Activated CD4-positive, CD25-positive, alpha-beta regulatory T cell treated with anti-CD3 and anti-CD28 coated beads, Interleukin-2, amount 50 U/mL, for 16 hours (primary cell): ENCODE measurements at places on chromosomes 1 and 21.
A peak's percentile ranks its signal among the peaks of the same experiment; 100 is the strongest.

DNA sequence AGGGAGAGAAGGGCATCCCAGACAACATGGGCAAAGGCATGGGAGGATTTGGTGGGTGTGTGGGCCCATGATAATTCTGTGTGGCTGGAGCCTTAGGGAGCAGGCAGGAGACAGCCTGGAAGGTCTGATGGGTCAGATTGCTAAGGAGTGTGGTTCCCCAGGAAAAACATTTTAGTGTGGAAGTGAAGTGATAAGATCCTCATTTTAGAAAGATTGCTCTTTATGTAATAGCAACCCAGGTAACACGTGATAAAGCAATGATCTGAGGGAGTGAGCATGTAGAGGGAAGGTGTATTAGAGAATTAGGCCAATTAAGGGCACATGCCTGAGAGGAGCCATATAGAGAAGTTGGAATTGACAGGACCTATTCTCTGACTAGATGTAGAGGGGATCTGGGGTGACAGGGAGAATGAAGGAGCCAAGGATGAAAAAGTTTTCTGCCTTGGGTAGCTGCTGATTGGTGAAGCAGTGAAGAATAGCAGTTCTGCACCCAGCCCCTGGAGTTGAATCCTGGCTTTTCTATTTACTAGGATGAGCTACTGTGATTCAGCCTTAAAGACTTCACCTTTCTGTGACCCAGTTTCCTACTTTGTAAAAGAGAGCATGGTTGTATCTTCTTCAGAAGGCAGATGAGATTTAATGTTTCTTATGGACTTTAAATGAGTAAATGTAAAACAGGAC, 18.7 kb upstream of the SLAMF6 start:
- no peak for DNase-seq

GRCh38 chr1:30277911-30278310, 445.5 kb downstream of the MATN1 start:
- no peak for DNase-seq

DNA sequence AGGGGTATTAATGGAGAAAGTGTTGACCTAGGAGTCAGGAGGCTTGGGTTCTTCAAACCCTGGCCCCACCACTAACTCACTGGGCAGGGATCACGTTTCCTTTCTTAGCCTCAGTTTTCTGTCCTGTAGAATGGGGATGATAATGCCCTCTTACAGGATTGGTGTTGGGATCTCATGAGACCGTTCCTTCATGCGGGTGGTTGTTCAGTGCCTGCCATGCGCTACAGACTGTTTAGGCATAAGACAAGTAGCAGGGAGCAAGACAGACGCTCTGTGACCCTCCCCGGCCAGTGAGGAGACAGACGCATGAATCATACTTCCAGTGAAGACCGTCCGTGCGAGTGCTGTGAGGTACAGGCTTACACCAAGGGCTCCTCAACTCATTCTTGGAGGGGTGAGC, 81.7 kb downstream of the MAN1C1 start:
- no peak for DNase-seq

GRCh38 chr1:200103966-200104583, 76.6 kb downstream of the NR5A2 start:
- DNase-seq, result no peak

GRCh38 chr1:235998812-235999211, 66.1 kb downstream of the NID1 start:
- no peak for DNase-seq

GRCh38 chr1:47963568-47964358, 33.4 kb downstream of the TRABD2B start:
- no peak for DNase-seq

GRCh38 chr21:43820466-43820865, 31.1 kb downstream of the RRP1 start:
- no peak for DNase-seq

- DNase-seq, result no peak
These were observed 596 bp downstream of the TOR3A start for GRCh38 chr1:179082333-179082998.

DNA sequence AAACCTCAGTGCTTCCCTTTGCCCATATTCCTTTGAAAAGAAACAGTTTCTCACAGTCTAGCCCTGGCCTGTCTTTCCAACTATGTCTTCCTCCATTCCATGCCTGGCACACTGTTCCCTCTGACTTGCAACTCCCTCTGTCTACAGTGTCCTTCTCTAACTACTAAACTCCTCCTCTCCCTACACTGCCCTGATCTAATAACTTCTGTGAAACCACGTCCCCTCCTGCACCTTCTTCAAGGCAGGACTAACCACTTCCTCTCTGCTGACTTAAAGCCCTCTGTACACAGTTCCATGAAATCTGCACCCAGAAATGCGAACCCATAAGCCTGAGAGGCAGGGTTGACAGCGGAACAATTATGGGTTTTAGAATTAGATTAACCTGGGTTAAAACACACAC, 62.2 kb upstream of the ATP1B1 start:
- peak; percentile 10 for DNase-seq

DNA sequence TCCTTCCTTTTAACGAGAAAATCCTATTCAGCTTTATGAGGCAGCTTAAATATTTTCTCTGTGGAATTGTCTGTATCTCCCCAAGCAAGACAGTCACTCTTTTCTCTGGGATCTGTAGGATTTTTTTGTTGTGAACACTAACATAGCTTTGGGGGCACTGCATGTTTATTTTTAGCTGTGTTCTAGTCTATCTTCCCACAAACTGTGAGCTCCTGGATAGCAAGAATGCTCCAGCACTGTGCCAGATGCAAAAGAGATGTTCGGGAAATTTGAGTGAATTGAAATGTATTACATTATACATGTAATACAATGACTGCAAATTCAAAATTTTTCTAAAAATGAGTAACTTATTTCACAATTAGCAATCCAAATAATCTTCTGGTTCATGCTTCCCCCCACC, 282.2 kb downstream of the PLPP3 start:
- DNase-seq, result no peak

GRCh38 chr21:41831866-41832595, 47.1 kb downstream of the PRDM15 start:
- DNase-seq, result no peak

GRCh38 chr1:57017200-57017599, 51.4 kb upstream of the C8B start:
- DNase-seq, result no peak

DNA sequence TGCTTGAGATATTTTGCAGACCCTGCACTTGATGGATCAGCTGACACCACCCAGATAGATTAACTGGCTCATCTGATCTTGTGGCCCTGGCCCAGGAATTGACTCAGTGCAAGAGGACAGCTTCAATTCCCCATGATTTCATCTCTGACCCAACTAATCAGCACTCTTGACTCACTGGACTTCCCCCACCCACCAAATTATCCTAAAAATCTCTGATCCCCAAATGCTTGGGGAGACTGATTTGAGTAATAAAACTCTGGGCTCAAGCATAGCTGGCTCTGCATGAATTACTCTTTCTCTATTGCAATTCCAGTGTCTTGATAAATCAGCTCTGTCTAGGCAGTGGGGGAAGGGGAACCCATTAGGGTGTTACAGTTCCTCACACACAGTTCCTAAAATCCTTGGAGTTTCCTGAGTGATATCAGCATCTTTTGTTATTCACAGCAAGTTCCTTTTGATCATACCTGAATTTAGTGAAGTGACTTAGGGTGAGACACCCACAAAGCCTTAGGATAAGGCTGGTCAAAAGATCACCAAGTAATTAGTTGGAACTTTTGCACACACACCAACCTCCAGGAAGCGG, 104.2 kb downstream of the COP1 start:
- DNase-seq, result no peak

DNA sequence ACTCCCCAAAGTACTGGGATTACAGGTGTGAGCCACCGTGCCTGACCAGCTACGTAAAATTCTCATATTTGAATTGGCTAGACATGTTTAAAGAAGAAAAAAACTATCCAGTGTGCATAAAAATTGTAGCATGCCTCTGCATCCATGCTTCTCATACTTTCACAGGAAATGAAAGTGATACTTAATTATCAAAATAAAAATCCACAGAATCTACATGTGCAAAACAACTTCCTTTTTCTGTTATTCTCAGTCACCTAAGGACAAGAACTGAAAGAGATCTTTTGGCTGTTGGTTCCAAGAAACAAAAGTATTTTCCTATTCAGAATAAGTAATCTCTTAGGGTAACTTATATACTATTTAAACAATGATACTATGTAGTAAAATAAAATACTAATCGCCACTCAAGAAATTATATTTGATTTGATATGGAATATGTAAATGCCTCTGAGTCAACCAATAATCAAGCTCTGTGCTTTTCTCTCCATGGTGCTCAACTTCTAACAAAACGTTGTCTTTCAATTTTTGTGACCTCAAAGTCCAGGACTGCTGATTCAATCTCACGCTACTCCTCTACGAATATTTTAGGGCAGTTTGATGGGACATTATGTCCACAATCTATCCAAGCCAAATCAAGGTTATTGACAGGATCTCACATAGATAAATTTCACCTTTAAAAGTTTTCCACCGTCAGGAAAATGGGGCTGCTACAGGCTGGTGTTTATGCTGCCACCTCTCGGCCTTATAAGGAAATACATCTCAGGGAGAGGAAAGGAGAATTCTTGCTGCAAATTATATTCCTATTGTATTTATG, 102.7 kb downstream of the ZNF281 start:
- DNase-seq, result no peak

- no peak for DNase-seq
These were observed 24.9 kb downstream of the ATP5PF start for GRCh38 chr21:25709684-25710265.

- DNase-seq, result no peak
These were observed 224.0 kb downstream of the KIF26B start for GRCh38 chr1:245378745-245379144.

GRCh38 chr1:91912266-91912665, 26.3 kb upstream of the TGFBR3 start:
- DNase-seq, result no peak

GRCh38 chr1:37474697-37475379, 458 bp downstream of the ZC3H12A start:
- no peak for DNase-seq
